ENCODE measurements at places on chromosomes 2 and 18.

- H3K36me3 ChIP-seq = no peaks in the 10 kb centered on the region
- H3K4me3 ChIP-seq = no peak overlapping the region
- no peak for DNase-seq
- no peaks in the 10 kb centered on the region for H3K4me1 ChIP-seq
Observed at GRCh38 chr2:7552825-7553570, 635.8 kb downstream of the RNF144A start.

DNA sequence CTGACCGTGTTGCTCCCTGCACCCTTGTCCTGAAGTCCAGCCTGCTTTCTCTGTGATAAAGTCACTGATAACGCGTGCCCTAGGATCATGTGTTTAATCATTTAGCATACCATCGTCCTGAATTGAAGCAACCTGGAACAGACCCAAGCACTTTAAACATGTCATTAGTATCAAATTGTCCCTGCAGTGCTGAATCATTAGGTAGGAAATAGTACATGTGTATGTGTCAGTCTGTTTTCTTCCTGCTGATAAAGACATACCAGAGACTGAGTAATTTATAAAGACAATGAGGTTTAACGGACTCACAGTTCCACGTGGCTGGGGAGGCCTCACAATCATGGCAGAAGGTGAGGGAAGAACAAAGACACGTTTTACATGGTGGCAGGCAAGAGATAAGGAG, 2.8 kb downstream of the ASB18 start:
- H3K27ac ChIP-seq = no peak overlapping the region
- H3K4me1 ChIP-seq = no peaks in the 10 kb centered on the region
- H3K36me3 ChIP-seq = no peaks in the 10 kb centered on the region
- no peak overlapping the region for H3K4me3 ChIP-seq
- no peaks in the 10 kb centered on the region for H3K27me3 ChIP-seq

DNA sequence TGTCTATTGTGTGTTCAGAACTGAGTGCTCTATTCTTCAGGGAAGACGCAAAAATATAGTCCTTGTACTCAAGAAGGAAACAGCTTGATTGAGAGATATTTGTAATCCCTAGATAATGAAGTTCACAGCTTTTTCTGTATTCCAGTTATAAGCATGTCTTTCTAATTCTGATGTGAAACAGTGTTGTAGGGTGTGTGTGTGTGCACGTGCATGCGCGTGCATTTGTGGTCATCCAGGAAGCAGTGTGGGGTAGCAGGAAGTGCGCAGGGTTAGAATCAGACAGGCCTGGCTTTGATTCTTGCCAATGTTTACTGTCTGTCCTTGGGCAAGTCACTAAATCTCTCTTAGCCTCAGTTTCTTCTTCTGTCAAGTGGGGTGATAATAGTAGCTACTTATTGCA, 87.9 kb downstream of the NPAS2 start:
- peaks cover 11% of the 10 kb centered on the region for H3K4me1 ChIP-seq
- no peak for DNase-seq
- H3K36me3 ChIP-seq = no peaks in the 10 kb centered on the region

DNA sequence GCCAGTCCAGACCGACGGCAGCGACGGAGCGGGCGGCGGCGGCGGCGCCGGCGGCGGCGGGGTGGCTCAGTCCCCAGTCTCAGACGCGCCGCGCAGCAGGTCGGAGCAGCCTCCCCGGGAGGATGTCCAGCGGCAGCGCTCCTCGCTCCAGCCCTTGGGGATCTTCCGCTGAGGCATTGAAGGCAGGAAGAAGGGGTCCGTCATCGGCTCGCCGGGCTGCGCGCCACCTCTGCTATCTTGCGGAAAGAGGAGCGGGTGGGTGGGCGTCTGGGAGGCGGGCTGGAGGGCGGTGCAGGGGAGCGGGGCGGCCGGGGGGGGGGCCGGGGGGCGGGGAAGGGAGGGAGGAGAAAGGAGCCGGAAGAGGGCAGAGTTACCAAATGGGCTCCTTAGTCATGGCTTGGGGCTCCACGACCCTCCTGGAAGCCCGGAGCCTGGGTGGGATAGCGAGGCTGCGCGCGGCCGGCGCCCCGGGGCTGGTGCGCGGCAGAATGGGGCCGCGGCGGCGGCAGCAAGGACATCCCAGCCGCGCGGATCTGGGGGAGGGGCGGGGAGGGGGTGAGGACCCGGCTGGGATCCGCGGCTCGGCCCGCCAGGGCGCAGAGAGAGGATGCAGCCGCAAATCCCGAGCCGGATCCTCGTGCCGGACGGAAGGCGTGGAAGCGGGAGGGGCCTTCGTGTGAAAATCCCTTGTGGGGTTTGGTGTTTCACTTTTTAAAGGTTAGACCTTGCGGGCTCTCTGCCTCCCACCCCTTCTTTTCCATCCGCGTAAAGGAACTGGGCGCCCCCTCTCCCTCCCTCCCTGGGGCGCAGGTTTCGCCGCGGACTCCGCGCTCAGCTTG, at the start of gene NETO1:
TSS of gene NETO1 (minus strand) at position 242 of the 839 bp plus-strand sequence. CDS start 696 bp downstream, outside the sequence.
- DNase-seq = peak; percentile 77
- peaks cover 19% of the 10 kb centered on the region for H3K27me3 ChIP-seq
- no peaks in the 10 kb centered on the region for H3K36me3 ChIP-seq
- no peak within 1 kb of the TSS for H3K27ac ChIP-seq

DNA sequence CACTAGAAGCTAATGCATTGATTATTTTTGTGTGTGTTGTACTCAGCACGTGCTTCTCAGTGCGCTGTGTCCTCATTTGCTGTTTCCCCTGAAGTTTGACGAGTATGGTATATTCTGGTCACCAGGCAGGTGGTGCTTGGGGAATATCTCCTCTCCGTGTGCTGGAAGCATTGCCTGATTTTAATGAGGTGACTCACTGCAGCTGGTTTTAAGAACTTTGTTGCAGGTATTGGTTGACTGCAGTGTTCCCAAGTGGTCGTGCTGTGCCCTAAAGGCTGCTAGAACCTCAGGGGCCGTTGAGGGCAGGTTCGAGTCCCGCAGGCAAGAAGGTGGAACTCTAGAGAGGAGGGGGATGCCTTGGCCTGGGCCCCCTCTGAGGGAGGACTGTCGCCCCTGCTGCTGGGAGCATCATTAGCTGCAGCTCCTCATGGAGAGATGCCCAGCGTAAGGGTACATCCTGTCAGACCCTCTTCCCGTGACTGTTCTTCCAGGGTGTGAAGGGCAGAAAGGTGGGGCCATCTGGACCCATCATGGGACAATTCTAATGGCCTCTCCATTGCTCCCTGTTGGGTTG, 82.6 kb downstream of the AGAP1 start:
- no peaks in the 10 kb centered on the region for H3K36me3 ChIP-seq
- H3K4me3 ChIP-seq = no peak overlapping the region
- no peak for DNase-seq
- no peak overlapping the region for H3K27ac ChIP-seq
- no peaks in the 10 kb centered on the region for H3K27me3 ChIP-seq

Data from upper lobe of left lung (tissue), 6 donors.